NCI-H526 (cell line): ENCODE measurements at places on chromosomes 2 and 18.
A peak's percentile ranks its signal among the peaks of the same experiment; 100 is the strongest.

- DNase-seq, result no peak
Observed at GRCh38 chr18:36130883-36131653, 1.4 kb downstream of the ELP2 start.

DNA sequence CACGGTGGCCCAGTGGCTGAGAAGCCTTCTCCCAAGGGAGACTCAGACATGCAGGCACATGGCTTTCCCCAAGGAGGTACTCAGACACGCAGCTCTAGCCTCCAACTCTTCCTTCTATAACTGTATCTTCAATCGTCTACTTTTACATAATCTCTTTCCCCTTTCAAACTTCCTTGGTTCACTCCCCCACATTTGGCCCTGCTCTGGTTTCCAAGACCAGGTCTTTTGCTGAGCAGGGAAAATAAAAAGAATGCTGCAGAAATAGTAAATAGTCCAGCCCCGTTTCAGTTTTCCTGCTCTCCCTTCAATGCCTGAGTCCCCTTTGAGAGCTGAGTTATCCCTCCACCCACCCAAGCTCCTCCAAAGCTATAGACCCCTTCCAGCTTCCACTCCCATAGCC is 635.0 kb downstream of the ARHGAP15 start:
- no peak for DNase-seq

DNA sequence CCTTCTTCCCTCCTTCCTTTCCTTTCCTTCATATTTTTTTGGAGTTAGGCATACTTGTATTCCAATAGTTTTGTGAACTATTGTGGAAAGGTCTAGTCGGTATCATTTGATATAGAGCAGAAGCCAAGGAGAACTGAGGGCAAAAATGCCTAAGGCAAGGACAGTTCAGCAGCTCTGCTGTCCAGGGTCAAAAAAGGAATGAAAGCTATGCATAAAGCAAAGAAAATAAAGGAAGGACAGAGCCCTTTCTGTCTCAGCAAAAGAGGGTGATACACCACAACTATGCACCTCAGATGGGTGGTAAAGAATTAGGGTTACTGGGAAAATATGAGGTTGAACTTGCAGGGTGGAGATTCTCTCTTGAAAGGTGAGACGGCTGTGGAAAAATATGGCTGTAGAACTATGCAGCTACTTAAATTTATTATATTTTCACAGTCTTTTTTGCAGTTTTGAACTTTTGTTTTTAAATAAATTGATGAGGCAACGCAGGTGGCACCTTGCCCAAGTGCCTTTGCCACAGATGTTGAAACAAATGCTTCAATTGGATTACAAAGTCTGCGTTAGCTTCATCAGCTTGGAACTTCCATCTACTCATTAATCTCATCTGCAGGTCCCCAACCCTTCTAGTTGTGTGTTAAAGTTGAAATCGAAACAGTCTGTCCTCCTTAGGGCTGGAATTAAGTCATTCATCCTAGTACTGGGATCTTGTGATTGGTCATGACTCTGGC is 20.8 kb downstream of the LHCGR start:
- DNase-seq, result no peak

DNA sequence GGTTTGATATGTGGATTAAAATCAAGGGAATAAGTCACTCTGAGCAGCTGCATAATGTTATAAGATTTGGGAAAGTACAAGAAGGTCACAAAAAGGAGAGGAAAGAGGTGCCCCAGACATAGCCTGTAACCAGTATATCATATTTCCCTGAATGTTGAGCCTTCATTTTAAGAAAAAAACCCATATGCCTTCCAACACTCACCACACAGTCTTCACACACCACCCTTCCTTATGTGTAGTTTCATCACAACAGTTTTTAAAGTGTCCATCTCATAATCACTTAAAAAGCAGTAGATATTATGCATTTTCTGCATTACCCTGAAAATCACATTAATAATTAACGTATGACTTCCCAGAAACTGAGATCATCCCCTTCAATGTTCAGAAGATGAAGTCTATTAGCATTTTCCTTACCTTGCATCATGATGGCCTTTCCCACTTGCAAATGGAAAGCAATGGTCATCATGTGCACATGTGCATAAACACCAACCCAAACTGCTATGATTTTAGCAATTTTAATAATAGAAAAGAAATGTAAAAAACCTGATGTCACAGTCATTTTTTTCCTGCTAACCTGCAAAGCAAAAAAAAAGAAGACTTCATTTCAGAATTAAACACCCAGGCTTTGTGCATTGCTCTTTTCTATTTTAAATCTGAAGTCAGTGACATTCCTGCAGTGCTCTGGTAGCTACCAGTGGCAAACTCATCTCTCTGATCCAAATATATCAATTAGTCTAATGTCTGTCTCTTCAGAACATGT is 465.0 kb downstream of the SUCLG1 start:
- no peak for DNase-seq

- no peak for DNase-seq
Observed at GRCh38 chr2:179447839-179448447, 183.3 kb upstream of the SESTD1 start.

DNA sequence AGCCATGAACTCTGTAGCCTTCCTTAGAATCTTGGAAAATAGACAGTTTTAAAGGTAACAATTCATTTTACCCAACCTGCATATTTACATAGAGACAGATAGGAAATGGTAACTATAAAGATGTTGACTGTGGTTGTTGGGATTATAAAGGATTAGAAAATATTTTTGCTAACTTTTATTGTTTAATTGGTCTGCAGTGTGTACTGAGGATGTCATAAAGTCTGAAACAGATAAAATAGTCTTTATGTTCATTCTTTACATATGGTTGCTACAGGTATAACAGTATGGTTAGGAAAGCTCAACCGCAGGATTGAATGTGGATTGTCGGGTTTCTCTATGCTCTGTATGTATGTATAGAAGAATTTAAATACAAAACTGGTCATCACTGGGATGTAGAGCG is 7.3 kb upstream of the DTNA start:
- no peak for DNase-seq

GRCh38 chr2:240791221-240791800 is 28.7 kb downstream of the KIF1A start:
- DNase-seq, result no peak

DNA sequence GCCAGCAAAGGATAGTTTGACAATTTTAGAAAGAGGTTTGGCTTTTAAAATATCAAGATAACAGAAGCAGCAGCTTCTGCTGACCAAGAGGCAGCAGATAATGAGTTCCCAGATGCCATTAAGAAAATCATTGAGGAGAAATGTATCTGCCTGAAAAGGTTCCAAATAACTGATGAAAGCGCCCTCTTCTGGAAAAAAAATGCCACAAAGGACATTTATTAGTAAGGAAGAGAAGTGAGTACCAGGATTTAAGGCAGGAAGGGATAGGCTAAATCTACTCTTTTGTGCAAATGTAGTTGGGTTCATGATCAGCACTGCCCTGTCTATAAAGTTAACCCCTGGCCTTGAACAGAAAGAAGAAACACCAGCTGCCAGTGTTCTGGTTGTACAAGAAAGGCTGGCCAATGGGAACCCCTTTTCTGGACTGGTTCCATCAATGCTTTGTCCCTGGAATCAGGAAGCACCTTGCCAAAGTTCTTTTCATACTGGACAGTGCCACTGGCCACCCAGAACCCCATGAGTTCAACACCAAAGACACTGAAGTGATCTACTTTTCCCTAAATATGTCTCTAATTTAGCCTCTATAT is 40.6 kb downstream of the DHX57 start:
- DNase-seq, result peak; percentile 58

DNA sequence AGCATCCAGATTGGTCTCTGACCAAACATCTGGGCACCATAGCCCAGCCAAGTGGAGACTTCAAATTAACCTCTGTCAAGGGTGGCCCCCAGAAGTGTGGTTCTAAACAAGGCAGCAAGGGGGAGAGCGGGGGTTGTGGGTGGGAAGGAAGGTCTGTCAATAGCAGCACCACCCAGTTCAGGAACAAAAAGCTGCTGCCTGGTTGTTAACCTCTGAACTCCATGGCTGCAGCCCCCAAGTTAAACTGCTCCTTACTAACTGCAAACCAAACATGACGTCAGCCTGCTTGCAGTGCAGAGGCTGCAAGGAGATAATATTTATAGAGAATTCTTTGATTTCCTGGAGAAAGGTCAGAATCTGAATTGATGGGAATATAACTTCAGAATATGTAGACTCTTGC is 76.5 kb downstream of the ARL4C start:
- no peak for DNase-seq

DNA sequence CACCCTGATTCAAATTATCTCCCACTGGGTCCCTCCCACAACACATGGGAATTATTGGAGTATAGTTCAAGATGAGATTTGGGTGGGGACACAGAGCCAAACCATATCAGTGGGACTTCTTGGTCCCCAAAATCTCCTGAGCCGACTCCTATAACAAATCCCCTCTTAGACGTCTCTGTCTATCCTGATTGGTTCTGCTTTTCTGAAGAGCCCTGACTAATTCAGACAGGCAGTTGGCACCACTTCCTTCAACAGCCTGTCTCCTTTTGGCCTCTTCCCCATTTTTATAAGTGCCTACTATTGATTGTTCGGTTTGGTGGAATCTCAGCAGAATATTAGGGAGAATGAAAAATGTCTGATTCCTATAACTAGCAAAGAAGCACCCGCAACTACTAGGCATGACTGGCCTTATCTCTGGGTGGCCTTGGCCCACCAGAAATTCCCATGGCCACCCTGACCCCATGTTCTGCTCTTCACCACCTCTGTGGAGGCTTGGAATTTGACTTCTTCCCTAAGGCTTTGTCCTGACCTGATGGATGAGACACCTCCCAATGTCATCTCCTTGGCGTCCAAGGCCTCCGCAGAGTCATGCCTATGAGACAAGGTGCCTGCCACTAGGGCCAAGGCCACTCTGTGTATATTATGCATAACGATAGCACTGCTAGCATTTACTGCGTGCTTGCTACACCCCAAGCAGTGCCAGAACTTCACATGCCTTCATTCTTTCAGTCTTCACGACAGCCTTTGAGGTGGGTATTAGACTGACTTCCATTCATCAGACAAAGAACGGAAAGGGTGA is 218.9 kb upstream of the COPS8 start:
- DNase-seq, result no peak

GRCh38 chr2:177731384-177731783 is 338.8 kb downstream of the AGPS start:
- DNase-seq, result no peak

GRCh38 chr2:42542871-42543270 is 25.6 kb upstream of the MTA3 start:
- DNase-seq, result no peak

DNA sequence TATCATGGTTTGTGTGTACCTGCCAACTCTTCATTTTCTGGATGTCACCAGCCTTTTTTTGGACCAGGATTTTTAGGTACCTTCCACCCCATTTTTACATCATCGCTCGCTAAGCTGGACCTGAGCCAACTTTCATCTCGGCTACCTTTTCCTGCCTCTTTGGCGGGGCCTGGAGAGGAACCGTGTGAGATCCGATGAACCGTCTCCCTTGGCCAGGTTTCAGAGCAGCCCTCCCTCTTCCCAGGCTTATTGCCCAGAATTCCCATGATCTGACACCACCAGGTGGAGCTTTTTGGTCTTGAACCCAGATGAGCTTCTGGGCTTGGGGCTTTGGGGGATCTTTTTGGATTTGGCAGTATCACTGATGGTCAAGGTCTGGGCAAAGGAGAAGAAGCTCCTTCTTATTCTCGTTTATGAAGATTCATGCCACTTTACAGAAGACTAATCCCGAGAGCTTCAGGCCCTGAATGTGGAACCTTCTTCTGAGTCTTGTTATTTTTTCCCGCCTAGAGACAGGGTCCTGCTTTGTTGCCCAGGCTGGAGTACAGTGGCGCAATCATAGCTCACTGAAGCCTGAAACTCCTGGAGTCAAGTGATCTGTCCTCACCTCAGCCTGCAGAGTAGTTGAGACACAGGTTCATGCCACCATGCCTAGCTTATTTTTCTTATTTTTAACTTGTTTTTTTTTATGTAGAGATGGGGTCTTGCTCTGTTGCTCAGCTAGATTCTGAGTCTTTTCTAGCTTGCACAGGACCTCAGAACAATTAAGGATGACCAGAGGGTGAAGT is 50.4 kb downstream of the GATA6 start:
- peak; percentile 17 for DNase-seq

- DNase-seq, result no peak
Observed at GRCh38 chr18:78679613-78680260, 299.9 kb upstream of the SALL3 start.

- no peak for DNase-seq
Observed at GRCh38 chr2:238322001-238322411, 1.7 kb downstream of the TRAF3IP1 start.

- DNase-seq, result no peak
Observed at GRCh38 chr2:157283468-157283867, 26.0 kb downstream of the GALNT5 start.

GRCh38 chr18:486929-487740 is 13.4 kb downstream of the COLEC12 start:
- no peak for DNase-seq

DNA sequence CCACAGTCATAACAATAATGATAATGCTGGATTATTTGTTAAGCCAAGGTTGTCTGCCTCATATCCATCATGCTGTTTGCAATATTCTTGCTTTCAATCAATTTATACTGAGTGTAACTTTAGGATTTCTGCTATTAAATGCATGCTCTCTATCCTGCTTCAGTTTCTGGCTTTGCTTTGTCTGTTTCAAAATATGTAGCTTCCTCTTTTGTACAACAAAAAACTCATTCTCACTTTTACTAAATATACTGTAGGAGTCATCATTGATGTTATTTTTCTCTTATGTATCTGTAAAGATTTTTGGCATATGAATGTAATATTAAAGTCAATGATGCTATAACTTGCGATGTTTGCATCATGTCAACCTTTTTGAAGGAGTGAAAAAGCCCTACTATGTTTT is 149.3 kb downstream of the GPD2 start:
- DNase-seq, result no peak
